ENCODE measurements at places on chromosomes 6 and 20.
A peak's percentile ranks its signal among the peaks of the same experiment; 100 is the strongest.

DNA sequence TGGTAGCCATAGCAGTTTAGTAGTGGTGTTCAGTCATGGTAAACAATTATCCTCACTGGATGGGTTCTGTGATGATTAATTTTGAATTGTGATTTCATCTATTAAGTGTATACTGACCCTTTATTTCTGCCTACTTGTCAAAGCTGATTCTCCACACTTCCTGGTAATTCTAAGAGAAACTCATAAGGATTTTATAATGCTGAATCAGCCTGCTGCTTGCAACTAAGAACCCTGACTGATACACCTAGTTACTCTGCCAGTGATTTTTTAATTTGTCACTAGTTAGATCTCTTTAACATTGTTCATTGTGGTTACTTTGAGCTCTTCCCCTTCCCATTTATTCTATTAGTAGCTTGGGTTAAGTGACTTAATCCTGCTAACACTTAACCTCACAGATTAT, 8.6 kb downstream of the CDC40 start:
- DNase-seq = no peak

DNA sequence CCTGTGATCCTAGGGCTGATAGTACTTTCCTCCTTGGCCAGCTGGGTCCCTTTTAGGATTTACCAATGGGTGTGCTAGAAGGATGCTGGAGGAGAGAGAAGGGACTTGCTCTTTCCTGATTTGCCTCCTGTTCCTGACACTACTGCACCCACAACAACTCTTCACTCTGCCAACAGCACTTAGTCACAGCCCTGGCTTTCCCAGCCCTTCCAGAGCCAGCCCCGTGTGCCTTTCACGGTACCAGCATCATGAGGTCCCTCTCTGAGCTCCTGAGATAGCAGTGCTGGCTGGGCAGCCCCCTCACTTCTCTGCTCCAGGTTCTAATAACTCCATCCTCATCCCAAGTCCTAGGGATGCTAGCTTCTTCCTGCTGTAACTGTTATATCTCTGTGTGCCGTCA, 80.9 kb downstream of the DNAH8 start:
- DNase-seq = no peak

GRCh38 chr6:104017410-104018381, 842.0 kb downstream of the HACE1 start:
- no peak for DNase-seq

DNA sequence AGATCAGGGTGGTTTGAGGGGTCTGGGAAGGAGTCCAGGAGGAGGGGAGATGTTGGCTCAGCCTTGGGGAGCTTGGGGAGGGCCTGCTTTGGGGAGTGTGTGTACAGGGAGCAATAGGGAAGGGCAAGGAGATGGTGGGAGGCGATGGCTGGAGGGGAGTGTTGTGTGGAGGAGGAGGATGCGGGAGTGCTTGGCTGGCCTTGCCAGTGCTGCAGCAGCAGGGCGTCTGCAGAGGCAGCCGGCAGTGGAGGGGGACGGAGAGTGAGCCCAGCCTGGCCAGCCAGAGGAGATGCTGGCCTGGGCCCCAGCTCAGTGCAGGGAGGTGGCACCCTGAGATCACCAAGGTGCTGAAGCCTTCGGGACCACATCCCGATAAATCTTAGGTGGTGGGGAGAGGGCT, 3.9 kb downstream of the IP6K3 start:
- no peak for DNase-seq

- DNase-seq = no peak
Observed at GRCh38 chr6:30025186-30025585, 35.9 kb upstream of the POLR1H start.

- DNase-seq = no peak
Observed at GRCh38 chr6:65569505-65569904, 137.5 kb downstream of the EYS start.

DNA sequence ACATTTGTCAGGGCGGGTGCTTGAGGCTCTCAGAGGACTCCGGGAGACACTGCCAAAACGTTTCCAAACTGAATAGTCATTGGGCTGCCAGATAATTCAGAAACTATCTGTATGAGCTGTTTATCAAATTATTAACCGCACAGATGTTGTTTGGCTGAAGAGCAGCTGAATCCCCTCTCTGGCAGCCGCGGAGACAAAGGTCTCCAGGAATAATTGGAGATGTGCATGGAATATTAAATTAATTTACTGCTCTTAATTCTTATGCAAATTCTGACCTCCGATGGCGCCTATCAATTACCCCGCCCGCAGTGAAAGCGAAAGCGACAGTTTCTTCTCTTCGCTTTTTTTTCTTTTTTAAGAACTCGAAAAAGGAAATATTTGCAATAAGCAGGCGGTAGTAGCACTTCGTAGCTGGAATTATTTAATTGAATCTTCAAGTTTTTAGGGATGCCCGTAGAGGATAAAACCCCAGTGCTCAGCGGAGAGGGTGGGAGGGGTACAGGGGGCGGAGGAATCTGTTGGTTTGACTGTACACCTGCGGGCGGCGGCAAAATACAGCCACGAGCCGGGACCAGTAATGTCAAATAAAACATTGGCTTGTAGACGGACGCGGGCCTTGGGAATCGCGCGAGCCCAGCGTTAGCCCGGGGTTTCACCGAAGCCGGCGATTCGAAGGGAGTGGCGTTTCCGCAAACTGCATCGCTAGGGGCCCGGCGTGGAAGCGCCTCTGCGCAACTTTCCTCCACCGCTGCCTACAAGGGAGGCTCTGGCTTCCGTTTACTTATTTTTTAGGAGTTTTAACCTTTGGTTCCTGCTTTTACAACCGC, 6.2 kb downstream of the LINC00237 start:
- DNase-seq = no peak

DNA sequence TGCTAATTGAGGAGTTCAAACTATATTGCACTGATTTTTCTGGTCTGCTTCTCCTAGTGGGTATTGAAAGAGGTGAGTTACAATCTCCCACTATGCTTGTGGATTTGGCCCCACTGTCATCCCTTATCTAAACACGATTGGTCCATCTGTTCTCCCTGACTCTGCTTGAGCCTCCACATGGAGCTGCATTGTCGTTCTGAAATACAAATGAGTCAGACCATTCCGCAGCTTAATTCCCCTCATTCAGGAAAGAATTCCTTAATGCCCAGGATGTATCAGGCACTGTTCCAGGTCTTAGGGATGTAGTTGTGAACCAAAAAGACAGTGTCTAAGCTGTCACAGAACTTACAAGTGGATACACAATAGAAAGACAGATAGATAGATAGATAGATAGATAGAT, 461.9 kb downstream of the QKI start:
- DNase-seq = no peak

GRCh38 chr6:14638435-14638905, 520.9 kb downstream of the CD83 start:
- DNase-seq = no peak

- DNase-seq = no peak
Observed at GRCh38 chr6:56073315-56073714, 174.1 kb downstream of the COL21A1 start.

DNA sequence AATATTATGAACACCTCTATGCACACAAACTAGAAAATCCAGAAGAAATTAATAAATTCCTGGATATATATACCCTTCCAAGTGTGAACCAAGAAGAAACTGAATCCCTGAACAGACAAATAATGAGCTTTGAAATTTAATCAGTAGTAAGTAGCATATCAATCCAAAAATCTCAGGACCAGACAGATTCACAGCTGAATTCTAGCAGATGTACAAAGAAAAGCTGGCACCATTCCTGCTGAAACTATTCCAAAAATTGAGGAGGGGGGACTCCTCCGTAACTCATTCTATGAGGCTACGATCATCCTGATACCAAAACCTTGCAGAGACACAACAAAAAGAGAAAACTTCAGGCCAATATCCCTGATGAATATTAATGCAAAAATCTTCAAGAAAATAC, 67.0 kb upstream of the PDE7B start:
- no peak for DNase-seq

DNA sequence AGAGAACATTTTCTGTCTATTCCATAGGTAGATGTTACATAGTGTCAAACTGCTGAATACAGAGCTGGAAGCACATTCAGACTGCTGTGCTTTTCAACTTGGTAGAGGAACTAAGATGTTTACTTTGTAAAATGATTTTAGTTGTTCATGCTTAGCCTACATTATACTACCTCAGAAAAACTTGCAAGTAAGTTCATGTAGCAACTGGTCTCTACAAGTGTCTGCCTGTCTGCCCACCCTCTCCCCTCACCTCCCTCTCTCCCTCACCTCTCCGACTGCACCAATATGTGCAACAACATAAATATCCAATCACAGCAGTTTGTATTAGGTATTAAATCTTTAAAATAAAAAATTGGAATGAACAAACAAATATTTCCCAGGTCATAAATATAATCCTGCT, 25.3 kb downstream of the ELOVL4 start:
- DNase-seq = no peak

- no peak for DNase-seq
Observed at GRCh38 chr6:46407246-46407645, 84.0 kb downstream of the RCAN2 start.

- DNase-seq = no peak
Observed at GRCh38 chr6:65155083-65155482, 551.9 kb downstream of the EYS start.

DNA sequence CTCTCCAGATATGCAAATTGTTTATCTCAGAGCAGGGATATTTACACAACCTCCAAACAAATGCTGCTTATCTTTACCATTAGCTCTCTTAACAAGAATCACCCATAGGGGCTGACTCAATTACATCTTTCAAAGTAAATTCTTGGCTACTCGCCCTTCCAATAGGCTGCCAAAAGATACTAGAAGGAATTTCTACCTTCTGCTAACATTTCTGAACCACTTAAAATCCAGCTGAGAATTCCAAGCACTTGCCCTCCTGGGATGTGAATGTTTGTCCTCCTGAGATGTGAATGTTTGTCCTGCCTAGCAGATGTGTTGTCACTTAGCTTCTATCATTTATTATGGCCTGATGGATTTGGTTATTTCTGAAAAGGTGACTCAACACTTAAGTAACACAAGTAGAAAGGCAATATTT, 388.0 kb downstream of the GJA1 start:
- DNase-seq = peak; percentile 10

- no peak for DNase-seq
Observed at GRCh38 chr6:45653117-45653883, 275.6 kb upstream of the SUPT3H start.

GRCh38 chr20:4922186-4922585, 79.1 kb downstream of the SLC23A2 start:
- no peak for DNase-seq

DNA sequence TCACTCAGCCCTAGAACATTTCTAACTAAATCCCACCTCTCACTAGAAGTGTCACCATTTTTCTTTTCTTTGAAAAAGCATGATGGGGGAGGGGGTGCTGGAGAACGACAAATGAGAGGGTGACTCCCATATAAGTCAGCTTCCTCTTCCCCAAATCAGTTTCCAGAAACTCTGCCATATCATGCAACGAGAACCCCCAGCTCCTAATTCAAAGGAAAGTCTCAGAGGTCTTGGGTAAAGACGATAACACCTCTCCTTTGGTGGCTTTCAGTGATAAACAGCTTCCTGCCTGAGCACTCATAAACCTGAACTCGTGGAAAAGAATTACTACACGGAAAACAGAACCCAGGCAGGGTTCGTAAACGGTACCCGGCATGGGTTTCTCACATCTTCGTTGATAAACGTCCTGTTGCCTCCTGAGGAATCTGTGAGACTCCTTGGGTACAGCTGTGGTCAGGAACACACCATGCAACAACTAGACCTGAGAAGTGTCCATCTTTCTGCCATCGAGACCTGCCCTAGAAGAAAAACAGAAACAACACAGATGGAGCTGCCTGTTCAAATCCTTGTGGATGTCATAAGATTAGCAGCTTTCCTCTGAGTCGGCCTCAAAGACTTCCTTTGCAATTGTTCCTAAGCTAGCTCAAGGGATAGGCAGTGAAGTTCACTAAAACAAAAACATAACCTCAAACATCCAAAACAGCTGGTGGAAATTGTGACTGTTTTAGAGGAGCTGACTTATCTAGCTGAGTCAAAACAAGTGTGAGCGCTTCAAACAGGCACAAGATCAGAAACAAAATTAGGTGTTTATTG, 185.8 kb upstream of the PRDM1 start:
- no peak for DNase-seq

DNA sequence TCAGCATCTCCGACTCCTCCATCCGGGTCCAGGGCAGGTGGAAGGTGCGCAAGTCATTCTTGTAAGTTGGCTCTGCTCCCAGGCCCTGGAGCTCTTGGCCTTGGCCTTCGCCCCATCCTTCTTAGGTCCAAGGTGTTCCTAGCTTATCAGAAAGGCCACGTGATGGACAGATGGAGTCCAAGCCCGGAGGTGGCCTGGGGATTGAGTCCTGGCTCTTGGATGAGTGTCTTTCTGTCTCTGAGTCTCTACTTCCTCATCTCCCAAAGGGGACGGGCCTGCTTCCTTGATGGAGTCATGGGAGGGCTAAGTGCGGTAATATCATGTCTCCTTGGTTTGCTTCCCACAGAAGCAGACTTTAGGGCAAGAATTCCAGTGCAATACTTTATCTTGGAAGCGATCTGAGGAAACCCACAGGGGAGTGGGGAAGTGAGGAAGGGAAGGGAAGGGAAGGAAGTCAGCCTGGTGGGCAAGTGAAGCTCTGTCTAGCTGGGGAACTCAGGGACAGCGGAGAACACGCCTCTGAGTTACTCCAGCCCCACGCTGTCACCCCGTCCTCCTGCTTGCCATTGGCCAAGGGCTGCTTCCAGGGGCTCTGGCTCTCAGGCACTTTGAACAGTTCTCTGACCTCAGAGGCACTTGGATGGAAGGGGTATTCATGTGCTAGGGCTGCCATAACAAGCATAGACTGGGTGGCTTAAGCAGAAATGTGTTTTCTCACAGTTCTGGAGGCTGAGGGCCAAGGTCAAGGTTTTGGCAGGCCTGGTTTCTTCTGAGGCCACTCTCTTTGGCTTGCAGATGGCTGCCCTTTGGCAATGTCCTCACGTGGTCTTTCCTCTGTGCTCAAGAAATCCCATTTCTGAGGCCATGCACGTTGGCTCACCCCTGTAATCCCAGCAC, 4.8 kb downstream of the LBP start:
- DNase-seq = no peak

GRCh38 chr6:125828476-125829039, 37.8 kb downstream of the NCOA7 start:
- DNase-seq = no peak

GRCh38 chr6:170062209-170062914, 228.5 kb downstream of the DLL1 start:
- no peak for DNase-seq

GRCh38 chr20:22576273-22576672, 8.1 kb downstream of the FOXA2 start:
- no peak for DNase-seq

DNA sequence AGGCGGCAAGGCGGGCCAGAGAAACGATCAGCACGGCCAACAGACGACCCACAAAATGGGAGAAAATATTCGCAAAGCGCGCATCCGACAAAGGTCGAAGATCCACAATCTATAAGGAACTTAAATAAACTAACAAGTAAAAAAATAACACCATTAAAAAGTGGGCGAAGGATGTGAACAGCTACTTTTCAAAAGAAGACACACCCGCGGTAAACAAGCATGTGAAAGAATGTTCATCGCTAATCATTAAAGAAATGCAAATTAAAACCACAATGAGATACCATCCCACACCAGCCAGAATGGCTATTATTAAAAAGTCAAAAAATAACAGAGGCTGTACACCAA, 117.8 kb upstream of the SIRPA start:
- DNase-seq = no peak

- no peak for DNase-seq
Observed at GRCh38 chr6:166942393-166943168, 13.8 kb downstream of the RNASET2 start.

GRCh38 chr6:169320013-169320412, 66.4 kb upstream of the THBS2 start:
- DNase-seq = no peak

Data from HTR-8/SVneo (cell line).